ENCODE measurements at places on chromosomes 11 and 22.

- no peak for DNase-seq
Observed at GRCh38 chr11:13680501-13681264, 12.2 kb downstream of the FAR1 start.

DNA sequence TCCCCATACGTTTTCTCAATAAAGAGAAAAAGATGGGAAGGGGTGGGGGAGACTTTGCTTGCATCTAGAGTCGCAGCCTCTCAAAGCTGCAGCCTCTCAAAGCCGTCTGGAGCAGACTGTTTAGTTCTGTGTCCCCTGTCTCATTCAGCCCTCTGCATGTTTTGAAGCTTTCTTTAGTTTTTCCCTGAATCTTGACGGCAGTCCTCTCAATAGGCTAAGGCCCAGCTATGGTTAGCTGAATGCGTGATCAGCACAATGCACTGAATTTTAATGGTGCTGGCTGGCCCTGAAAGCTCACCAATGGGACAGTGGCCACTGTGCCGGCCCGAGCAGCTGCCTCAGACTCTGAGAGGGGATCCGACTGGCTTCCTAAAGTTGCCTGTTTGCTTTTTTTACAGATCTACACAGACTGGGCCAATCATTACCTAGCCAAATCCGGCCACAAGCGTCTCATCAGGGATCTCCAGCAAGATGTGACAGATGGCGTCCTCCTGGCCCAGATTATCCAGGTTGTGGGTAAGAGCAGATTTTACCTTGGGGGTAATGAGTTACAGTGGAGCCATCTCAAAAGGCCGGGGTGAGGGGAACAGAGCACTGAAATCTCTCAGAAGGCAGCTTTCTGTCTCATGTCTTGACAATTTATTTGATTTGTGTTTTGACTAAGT lies 119.6 kb downstream of the NAV2 start:
- DNase-seq, result no peak

DNA sequence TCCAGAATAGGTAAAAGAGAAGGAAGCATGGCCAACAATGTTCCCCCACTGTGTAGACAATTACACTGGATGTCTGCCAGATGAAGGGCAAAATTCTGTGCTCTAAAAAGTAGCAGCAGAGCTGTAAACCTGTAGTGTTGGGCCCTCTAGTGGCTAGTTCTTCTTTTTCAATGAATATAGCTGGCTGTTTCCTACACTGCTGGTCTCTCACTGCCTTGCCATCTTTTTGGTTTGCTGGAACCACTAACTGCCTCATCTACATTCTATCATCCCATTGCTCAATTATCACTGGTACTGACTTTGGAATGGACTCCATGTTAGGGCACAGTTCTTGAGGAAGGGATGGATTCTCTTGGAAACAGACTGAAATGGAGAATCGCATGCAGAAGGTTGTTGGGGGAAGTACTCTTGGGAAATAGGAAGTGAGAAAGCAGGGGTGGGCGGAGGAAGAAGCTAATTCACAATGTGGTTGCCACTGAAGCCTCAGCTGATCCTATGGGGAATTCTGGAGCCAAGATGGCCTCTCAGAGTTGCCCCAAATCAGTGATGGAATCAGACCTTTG lies 17.9 kb downstream of the KCNE3 start:
- DNase-seq, result peak; percentile 25

DNA sequence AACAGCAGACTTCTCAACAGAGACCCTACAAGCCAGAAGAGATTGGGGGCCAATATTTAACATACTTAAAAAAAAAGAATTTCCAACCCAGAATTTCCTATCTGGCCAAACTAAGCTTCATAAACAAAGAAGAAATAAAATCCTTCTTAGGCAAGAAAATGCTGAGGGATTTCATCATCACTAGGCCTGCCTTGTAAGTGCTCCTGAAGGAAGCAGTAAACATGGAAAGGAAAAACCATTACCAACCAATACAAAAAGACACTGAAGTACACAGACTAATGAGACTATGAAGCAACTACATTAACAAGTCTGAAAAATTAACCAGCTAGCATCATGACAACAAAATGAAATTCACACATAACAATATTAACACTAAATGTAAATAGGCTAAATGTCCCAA lies 947.9 kb upstream of the CHORDC1 start:
- DNase-seq, result no peak

- no peak for DNase-seq
Observed at GRCh38 chr11:75376175-75376574, 23.1 kb upstream of the RPS3 start.

GRCh38 chr11:118194835-118195627 lies 18.6 kb upstream of the SCN2B start:
- DNase-seq, result no peak

- DNase-seq, result no peak
Observed at GRCh38 chr11:63242089-63242781, 1.2 kb downstream of the SLC22A25 start.

DNA sequence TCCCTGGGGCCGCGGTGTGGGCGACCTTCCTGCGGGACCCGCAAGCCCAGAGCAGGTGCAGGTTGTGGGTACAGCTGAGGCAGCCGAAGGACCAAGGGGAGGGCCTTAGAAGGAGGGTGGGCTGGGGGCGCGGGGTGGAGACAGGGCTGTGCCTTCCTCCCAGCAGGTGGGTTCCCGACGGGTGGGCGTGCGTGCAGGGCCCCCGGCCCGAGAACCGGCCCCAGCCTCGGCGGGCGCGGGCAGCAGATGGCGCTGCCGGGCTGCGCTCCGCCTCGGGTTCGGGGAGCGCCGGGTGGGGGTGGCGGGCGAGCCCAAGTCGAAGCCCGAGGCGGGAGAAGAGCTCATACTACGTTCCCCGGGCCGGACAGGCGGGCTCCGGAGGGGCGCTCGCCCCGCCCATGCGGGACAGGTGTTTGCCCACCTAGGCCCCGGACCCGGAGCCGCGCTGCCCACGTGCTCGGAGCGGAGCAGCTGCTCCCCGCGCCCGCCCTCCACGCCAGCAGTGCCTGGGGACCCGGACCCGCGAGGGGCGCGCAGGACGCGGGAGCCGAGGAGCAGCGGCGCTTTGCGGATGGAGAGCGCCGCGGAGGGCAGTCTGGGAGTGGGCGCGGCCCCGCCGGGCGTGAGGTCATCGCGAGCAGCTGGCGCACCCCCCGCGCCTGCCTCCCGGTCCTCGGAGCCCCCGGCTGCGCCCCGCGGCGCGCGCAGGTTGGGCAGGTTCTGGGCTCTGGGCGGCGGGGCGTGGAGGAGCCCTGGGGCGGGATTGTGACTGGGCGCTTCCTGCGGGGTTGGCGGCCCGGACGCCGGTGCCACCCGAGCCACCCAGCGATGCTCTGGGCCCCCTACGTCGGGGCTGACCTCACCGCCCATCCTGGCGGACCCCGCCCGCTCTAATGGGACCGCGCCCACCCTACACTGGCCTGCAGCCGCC lies 25.3 kb downstream of the DUSP8 start:
- peak; percentile 57 for DNase-seq

DNA sequence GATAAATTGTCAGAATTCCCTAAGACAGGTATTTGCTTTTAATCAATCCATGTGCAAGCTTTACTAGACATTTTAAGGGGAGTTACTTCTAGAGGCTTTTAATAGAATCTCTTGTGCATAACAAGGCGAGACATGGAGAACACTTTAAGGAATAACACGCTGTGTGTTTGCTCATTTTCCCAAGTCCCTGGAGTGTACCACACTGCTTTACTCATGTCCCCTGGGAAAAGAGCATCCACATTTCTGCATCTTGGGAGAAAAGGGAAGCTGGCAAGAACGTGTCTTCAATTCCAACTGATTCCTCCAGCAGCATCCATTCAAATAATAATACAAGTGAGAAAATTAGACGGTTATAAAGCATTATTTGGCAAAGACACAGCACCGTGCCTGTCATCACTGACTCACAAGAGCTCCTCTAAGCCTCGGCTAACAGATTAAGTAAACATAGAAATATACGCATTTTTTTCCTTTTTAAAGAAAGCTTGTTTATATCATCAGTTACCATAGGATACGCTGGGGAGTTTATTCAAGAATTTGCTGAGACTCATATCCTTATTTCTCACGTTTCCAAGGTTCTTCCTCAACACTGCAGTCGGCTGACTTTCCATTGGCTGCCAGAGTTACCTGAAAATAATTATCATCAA lies 121.5 kb downstream of the CD44 start:
- DNase-seq, result no peak

DNA sequence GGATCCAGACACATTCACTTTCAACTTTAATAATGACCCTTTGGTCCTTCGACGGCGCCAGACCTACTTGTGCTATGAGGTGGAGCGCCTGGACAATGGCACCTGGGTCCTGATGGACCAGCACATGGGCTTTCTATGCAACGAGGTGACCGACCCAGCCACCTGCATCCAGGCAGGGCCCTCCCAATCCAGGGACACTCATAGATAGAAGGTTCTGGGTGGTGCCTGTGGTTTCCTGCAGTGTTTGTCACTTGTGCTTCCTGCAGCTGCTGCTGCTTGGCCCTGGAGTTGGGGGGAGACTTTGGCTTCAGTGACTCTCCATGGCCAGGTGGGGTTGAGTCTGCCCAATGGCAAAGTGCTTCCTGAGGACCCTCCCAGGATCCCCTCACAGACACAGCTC lies 7.3 kb downstream of the APOBEC3B start:
- DNase-seq, result no peak

DNA sequence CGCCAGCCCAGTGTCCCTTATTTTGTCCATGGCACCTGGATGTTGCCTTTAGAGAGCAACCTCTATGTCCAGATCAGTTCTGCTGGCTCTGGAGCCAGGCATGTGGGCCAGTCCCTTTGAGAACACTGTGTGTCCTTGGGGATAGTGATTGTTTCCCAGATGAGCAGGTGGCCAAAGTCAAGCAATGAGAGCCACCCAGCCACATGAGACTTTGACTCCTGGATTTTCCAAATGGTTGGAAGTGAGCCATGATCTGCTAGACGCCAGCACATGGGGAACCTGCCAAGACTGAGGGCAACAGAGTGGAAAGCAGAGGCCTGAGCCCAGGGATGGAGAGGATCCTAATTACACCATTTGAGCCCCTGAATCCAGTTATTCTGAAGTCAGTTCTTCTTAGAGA lies 479.8 kb downstream of the OPCML start:
- DNase-seq, result no peak

DNA sequence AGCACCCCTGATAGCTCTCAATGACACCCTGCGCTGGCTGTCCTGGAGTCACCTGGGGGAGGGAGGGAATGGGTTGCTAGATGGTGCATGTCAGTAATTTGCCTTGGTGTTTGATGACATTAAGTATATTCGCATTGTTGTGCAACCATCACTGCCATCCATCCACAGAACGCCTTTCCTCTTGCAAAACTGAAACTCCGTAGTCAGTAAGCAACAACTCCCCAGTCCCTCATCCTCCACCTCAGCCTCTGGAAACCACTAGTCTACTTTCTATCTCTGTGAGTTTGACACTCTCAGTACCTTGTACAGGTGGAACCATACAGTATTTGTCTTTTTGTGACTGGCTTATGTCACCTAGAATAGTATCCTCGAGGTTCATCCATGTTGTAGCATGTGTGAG lies 62.6 kb downstream of the PKNOX2 start:
- no peak for DNase-seq

DNA sequence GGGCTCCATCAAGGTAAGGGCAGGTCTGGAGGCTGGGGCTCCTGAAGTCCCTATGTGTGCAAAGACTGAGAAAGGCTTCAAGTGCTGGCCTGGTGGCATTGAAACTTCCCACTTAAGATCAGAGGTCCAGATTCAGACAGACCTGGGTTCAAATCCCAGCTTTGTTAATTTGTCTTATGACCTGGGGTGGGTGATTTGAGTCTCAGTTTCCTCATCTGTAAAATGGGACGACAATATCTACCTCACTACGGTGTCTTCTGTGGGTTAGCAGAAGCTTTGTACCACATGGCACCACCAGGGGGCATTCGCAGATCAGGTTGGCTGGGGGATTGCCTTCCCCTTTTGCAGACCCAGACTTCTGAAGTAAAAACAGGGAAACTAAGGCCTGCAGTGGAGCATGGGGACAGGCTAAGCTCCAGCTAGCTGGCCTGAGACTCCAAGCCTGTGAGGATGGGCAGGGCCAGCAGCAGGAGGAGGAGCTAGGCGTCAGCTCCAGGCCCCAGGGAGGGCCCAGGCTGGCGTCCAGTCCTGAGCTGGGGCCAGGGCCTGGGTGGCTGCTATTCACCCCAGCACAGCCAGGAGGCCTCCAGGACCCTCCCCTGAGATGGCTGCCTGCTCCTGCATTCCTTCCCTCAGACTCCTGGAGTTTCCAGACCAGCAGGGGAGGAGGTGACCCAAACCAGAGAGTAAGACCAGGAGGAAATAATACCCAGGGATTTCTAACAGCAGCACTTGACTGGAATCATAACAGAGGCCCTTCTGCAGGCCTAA lies 1.5 kb downstream of the CASTOR1 start:
- peak; percentile 94 for DNase-seq

- DNase-seq, result no peak
Observed at GRCh38 chr22:50434849-50435248, 40.0 kb downstream of the SBF1 start.

DNA sequence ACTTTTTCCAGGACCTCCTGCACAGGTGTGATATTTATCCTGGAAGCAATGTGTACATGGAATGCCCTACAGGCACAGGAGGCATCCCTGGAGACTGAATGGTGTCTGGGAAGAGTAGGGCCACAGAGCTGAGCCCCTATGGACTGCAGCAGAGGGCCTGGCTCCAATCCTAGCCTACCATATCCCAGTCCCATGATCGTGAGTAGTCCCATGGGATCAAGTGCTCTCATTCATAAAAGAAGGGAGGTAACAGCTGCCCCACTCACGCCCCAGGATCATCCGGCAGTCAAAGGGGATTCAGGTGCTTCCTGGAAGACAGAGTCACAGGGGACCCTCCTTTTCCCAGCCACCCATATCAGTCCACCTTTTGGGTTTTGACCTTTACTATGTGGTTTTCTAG lies 24.0 kb downstream of the ANKK1 start:
- no peak for DNase-seq

DNA sequence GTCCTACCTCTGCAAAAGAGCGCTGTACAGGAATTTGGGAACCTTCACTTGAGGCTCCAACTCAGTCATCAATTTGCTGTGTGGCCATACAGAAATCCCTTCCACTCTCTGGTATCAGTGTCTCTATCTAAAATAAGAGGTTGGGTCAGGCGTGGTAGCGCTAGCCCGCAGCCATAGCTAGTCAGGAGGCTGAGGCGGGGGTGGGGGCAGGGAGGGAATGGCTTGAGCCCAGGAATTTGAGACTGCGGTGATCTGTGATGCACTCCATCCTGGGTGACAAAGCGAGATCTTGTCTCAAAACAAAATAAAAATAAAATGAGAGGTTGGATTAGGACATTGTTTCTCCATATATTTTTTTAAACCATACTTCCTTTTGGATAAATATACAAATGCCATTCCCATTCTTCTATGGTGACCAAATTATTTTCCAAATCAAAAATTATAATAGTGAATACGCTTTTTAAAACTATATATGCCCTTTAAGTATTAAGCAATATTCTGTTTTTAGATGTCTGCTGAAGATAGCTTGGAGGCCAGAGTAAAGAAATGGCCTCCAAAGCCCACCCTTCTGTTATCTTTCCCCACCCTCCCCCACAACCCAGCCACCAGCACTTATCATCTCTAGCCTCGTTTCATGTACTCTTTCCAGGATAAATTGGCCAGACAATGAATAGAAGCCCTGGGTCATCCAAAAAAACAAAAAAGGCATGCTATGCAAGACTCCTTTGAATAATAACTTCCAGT lies 87.2 kb downstream of the PLEKHA7 start:
- DNase-seq, result no peak
